Type B pancreatic cell (in vitro differentiated cells): ENCODE measurements at places on chromosomes 11 and 22. TPM values are rescaled to one million over a fixed set of nuclear protein-coding genes. Genes with fewer than 3 reads are reported as not detected.
A peak's percentile ranks its signal among the peaks of the same experiment; 100 is the strongest.

The TMPRSS5 gene
- 0.81 and 2.6 TPM in 2 replicates for total RNA-seq

- peaks cover 3% of the 10 kb centered on the region for H3K36me3 ChIP-seq
- H3K4me3 ChIP-seq = no peak overlapping the region
- H3K4me1 ChIP-seq = peaks cover 14% of the 10 kb centered on the region
- no peaks in the 10 kb centered on the region for H3K27me3 ChIP-seq
These were observed 171.3 kb downstream of the WNT11 start for GRCh38 chr11:76035020-76035419.

DNA sequence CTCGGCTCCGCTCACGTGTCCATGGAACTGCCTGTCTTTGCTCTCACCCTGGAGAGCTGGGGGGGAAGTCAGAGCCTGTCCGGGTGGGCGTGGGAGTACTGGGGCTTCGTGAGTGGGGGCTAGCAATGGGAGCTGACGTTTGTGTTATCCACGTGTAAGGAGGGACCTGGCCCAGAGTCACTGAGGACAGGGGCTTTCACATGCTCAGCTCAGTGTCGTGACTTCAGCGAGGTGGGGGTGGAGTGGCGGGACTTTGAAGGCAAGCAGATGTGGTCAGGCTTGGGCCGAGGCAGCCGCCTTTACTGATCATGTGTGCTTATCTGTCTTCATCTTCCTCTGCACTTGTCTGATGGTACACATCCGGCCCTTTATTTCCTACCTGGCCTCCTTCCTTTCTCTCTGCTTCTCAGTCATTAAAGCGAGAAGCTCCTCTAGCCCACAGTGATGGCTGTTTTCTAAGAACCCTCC, 113.1 kb upstream of the NNMT start:
- H3K4me3 ChIP-seq = peak overlapping the region; percentile 51
- H3K27ac ChIP-seq = peak overlapping the region; percentile 42
- H3K27me3 ChIP-seq = peaks cover 67% of the 10 kb centered on the region
- H3K36me3 ChIP-seq = peaks cover 4% of the 10 kb centered on the region
- no peak for DNase-seq
- peaks cover 32% of the 10 kb centered on the region for H3K4me1 ChIP-seq

DNA sequence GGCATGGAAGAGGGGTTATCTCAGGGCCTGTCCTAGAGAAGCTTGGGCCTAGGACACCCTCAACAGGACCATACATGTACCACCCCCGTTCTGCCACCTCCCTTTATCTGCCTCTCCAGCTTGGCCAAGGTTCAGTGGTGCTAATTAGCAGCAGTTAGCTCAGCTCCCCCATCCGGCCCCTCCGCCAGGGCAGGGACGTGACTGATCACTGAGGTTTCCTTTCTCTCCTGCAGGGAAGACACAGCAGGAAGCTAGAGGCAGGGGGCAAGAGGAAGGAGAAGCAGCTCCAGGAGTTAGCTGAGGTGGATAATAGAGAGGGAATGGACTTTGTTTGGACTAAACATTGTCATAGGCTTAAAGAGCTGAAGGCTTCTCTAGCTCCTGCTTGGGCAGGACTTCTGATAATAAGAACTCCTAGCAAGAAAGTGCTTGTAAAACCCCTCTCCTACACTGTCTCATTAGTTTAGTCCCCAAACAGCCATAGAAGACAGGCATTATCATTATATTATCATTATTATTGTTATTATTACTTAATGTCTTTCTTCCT, 53.8 kb downstream of the BUD13 start:
- H3K27me3 ChIP-seq = peaks cover 9% of the 10 kb centered on the region
- no peak for DNase-seq
- peaks cover 5% of the 10 kb centered on the region for H3K4me1 ChIP-seq
- no peak overlapping the region for H3K27ac ChIP-seq
- H3K36me3 ChIP-seq = no peaks in the 10 kb centered on the region
- H3K4me3 ChIP-seq = no peak overlapping the region

DNA sequence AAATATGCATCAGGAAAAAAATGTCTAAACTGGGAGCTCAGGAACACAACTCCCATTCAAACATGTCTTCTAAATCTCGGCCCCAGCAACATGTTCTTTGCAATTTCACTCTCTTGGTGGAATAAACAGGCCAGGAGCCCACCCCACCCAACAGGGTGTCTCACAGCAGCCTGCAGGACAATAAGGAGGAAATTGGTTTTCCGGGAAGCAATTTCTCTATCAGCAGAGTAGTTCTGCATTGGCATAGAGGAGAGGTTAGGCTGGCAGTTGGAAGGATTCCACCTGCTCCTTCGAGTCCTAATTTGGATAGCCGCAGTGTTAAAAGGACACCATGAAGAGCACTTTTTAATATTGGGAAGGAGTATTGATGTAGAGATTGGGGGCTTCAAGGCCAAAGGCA, 55.9 kb upstream of the BARX2 start:
- H3K27me3 ChIP-seq = no peaks in the 10 kb centered on the region
- H3K4me1 ChIP-seq = peaks cover 59% of the 10 kb centered on the region
- no peaks in the 10 kb centered on the region for H3K36me3 ChIP-seq
- H3K4me3 ChIP-seq = no peak overlapping the region
- peak overlapping the region; percentile 70 for H3K27ac ChIP-seq
